ENCODE measurements at places on chromosomes 3 and 15. TPM values are rescaled to one million over a fixed set of nuclear protein-coding genes. Genes with fewer than 3 reads are reported as not detected.

The FANCD2OS gene
- not detected for polyA plus RNA-seq

- DNase-seq = peak; percentile 88
Observed at GRCh38 chr3:114899186-114899931, 247.7 kb downstream of the ZBTB20 start.

The STARD9 gene
- 1.5 TPM for polyA plus RNA-seq

DNA sequence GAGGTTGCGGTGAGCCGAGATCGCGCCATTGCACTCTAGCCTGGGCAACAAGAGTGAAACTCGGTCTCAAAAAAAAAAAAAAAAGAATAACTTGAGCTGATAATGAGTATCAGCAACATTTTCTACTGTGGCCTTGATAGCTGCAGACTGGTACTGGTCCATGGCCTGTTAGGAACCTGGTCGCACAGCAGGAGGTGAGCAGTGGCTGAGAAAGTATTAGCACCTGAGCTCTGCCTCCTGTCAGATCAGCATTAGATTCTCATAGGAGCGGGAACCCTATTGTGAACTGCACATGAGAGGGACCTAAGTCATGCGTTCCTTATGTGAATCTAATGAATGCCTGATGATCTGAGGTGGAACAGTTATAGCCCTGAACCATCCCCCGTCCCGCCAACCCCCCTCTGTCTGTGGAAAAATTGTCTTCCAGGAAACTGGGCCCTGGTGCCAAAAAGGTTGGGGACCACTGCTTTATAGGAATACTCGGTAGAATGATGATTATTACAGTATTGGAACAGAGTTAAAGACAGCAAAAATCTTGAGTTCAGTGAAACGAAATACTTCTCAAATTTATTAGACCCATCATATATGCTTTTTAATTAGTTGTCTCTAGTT is 126.0 kb downstream of the ZNF609 start:
- no peak for DNase-seq

DNA sequence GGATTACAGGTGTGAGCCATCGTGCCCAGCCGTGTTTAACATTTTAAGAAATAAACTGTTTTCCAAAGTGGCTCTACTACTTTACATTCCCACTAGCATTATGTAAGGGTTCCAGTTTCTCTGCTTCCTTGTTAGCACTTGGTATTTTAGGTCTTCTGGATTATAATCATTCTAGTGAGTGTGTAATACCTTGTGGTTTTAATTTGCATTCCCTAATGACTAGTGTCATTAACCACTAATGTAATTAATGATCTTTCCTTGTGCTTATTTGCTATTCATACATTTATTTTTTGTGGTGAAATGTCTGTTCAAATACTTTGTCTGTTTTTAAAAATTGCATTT is 30.7 kb downstream of the ARIH2 start:
- DNase-seq = no peak

The COL6A5 gene
- not detected for polyA plus RNA-seq

DNA sequence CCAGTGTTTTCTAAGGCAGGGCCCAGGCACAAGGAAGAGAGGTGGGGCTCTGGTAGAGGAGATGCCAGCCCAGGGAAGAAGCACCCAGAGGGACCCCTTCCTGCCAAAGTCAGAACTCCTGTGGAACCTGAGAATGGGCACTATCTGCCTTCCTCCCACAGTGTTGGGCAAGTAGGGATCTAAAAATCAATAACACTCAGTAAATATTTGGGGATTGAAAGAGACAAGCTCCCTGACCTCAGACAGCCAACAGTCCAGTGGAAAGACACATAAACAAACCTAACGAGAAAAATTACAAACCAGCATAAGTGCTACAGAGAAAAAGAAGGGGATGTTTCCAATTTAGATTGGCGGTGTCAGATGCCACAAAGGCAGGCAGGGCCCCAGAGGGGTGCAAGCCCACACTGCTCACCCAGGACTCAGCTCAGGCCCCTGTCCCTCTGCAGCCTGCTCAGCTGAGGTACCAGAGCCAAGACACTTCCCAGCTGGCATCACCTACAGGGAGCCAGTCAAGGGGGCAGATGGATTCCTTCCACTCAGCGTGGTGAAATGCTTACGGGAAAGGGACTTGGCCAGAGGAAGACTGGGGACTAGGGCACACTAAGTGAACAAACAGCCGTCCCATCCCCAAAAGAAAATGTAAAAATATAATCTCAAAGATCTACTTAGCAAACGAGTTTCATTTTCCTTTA is 15.9 kb downstream of the ADCY5 start:
- no peak for DNase-seq

DNA sequence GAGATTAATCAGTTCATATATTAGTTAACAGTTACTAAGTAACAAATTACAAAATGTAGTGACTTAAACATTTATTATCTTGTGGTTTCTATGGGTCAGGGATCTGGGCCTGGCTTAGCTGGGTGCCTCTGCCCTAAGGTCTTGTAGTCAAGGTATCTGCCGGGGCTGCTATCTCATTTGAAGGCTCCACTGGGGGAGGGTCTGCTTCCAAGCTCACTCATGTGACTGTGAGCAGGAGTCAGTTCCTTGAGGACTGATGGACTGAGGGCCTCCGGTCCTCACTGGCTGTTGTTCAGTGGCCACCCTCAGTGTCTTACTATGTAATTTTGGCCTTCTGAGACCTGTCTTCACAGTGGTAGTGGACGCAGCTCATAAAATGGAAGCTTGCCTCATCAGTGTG is 135.9 kb upstream of the PLXNA1 start:
- no peak for DNase-seq

- DNase-seq = no peak
Observed at GRCh38 chr3:13538520-13539291, 10.2 kb upstream of the FBLN2 start.

The C3orf49 gene
- polyA plus RNA-seq = not detected

DNA sequence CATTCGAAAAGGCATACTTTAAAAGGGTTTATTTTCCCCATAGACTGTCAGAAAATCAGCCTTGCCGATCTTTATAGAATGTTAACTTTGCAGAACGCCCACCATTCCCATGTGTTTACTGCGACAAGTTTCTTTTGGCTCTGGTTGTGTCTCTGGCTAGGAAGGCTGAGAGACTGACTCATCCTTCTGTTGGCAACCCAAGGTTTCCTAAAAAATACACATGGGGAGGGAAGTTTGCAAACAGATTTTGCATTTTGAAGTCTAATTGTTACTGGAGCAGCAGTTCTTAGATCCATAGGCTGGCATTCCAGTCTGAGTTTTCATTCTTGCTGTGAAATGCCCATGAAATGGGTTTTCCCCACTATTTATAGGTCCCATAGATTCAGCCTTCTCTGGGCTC is 37.9 kb upstream of the MINAR1 start:
- no peak for DNase-seq

The IQCF5 gene
- not detected for polyA plus RNA-seq

The NEK11 gene
- polyA plus RNA-seq = 5.7 TPM

The SETMAR gene
- polyA plus RNA-seq = 7.2 TPM

DNA sequence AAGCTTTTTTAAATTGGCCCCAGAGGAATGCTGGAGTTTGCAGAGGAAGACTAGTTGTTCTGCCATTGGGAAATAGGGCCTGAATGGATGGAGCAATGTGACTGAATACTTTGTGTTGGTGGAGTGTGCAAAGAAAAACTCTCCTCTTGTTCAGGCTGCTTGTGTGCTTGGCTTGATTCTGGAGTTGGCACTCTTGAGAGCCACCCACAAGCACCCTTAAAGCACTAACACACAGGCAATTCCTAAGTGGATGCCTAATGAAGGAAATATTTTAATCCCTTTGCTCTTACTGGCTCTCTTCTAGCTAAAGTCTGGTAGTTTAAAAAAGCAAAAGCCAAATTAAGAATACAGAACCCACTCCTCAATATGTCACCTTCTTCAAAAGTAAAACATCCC is 304.4 kb upstream of the C2CD4B start:
- DNase-seq = no peak

DNA sequence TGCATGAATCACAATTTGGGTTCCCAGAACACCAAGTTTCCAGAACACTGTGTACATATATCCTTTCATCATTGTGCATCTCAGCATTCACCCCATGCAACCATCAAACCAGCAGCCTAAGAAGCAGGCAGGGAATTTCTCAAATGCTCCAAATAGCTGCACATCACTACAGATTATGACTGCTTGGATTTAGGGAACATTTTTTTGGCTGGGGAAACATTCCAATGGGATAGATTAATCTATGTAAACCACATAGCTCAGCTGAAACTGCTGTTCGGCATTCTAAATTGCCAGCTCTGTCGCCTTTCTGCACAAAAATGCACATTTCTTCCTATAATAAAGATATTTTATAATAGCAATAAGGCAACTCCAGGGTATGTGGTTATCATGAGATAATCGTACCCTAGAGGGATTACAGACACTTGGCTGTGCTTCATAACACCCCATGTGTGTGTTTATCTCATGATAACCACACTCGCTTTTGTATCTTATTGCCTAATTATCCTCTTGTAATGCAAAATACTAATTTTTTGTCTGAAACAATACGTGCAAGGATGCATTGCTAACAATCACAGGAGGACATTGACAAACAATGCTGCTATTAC is 483.7 kb upstream of the DPH6 start:
- DNase-seq = no peak

The SKOR1 gene
- polyA plus RNA-seq = 0.11 TPM
